ENCODE measurements at places on chromosomes 5 and 9.

DNA sequence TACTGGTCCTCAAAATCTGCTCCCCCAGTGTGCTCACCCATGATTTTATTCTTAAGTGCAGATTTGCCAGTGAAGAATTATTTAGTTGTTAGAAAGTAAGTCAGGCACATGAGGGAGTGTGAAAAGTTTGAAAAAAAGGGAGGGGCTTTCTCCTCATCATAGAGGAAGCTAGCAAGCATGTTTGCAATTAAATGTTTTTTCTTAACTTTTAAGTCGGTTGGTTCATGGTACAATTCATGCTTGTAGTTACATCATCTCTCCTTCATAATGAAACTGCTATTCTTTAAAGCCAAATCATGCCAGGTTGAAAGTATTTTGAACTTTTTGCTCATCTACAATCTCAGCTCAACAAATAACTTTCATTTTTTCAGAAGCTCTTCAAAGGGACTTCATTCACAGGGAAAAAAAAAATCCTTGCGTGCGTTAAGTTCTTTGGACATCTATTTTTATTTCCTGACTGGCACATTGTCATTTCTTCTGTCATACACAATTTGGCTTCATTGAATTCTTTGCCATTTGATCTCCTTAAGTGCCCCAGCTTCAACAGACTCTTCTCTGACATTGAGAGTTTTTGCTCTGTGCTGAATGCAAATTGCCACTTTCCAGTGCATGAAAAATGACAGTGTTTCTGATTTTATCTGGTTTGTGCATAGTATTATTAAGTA is 456.9 kb downstream of the TMEM232 start:
- no peak for DNase-seq

DNA sequence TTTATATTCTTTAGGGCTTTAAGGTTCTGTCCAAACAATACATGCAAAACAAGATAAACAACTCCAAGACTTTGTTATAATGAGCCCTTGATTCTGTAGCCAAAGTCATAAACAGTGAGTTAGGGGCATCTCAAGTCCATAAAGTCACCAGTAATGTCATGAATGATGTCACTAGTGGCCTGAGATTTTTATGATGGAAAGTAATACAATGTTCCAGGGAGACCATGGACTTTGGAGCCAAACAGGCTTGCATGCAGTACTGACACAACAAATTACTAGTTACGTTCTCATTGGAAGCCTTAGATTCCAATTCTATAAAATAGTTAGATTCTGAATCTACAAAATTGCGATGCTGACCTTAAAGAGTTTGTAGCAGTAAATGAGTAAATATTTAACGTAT is 280.0 kb downstream of the HINT1 start:
- no peak for DNase-seq

- no peak for DNase-seq
These were observed 31.8 kb upstream of the ERAP2 start for GRCh38 chr5:96844481-96844990.

GRCh38 chr5:144503123-144503522 is 332.4 kb downstream of the KCTD16 start:
- DNase-seq = no peak

DNA sequence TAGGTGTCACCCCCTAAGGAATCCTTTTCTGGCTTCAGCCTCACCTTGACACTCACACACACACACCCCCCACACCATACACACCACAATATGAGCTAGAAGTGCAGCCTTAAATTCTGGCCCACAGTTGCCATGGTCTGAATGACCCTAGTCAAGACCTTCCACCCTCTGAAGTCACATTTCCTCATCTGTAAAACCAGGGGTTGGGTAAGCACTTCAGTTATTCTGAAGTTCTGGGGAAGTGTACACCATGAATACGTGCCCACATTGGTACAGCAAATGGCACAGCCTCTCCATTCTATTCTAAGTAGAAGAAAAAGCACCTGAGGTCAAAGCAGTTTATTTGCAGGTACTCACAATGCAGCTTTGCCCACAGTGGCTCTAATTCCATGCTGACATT is 372.8 kb upstream of the KLF4 start:
- DNase-seq = no peak

DNA sequence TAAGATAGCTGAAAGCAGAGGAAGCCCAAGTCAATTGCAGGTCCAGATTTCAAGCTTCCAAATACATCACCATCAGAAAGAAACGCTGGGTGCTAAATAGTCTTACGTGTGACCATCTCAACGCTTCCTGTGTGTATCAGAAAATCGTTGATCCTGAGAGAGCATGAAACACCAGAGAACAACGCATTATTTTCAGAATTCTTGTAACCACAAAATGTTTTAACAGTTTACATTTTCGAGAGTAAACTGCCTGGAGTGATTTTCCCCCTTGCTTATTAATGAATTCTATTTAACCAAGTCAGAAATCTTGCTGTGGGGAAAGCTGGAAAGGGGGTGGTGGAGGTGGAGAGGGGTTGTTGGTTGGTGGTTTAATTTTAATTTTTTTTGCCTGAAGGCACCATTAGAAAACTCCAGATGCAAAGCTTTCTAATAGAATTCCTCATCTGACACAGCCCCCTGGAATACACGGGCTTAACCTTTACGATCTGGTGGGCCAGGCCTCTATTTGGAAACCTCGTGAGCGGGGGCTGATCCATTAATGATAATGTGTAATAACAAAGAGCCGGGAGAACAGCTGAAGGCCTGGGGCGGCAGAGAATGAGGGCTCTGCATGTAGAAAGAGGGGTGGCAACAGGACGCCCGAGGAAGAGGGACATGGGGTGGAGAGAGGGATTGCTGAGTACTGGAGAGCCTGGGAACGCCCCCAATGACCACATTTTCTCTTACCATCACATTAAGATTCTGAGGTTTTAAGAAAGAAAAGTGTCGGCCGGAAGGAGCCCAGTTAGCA is 124.5 kb upstream of the NFIB start:
- no peak for DNase-seq

DNA sequence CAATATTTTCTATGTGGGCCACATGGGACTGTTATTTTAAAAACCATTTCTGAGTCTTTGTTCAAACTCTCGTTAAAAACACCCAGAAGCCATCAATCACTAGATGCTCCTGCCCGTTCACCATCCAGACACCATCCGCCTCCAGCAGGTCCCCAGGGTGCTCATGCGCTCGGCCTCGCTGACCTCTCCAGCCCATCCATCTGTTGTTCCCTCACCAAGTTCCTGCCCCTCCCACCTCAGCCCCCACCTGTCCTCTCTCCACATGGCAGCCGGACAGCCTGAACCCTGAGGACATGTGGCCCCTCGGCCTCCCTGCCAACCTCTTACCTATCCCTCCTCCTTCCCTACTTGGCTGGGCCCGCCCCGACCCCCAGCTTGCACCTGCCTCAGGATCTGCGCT is 31.6 kb downstream of the NSUN2 start:
- no peak for DNase-seq

DNA sequence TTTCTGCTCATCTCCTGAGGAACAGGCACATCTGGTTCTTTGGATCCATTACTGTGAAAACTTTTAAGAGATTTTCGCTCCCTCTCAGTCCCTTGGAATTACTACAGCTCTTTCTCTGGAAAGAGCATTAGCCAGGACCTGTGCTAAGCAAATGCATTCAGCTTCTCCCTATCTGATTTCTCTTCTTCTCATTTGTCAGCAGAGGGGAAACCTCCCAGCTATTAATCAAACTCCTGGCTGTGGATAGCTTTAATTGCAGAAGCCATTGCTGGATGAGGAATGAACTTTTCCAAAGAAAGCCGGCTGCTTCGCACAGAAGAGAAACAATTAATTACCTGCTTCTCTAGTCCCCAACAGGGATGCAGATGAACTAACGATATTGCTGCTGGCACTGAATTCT is 37.9 kb downstream of the TLR4 start:
- no peak for DNase-seq

GRCh38 chr5:90461288-90461687 is 13.3 kb downstream of the MBLAC2 start:
- no peak for DNase-seq

GRCh38 chr5:50439221-50439620 is 1.9 kb downstream of the EMB start:
- DNase-seq = no peak

GRCh38 chr9:5321058-5321457 is 16.5 kb upstream of the RLN2 start:
- DNase-seq = no peak

- no peak for DNase-seq
These were observed 250.5 kb downstream of the KCNN2 start for GRCh38 chr5:114612406-114612805.

- DNase-seq = no peak
These were observed 37.6 kb downstream of the ROPN1L start for GRCh38 chr5:10479154-10479721.

DNA sequence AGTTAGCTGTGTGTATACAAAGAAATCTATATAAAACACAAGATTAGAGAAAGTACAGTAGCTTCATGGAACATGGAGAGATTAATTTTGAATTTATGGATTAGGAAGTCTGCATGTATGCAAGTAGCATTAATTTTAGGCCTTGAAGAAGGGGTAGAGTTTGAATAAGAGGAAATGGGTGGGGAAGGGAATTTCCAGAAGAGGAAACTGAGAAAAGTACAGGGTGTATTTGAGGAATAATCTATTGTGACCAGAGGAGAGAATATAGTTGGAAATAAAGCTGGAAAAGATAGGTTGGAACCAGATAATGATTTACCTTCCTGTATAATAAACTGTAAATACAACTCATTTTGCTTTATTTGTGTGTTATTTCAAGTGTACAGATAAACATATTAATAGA is 53.6 kb downstream of the CWC27 start:
- no peak for DNase-seq

DNA sequence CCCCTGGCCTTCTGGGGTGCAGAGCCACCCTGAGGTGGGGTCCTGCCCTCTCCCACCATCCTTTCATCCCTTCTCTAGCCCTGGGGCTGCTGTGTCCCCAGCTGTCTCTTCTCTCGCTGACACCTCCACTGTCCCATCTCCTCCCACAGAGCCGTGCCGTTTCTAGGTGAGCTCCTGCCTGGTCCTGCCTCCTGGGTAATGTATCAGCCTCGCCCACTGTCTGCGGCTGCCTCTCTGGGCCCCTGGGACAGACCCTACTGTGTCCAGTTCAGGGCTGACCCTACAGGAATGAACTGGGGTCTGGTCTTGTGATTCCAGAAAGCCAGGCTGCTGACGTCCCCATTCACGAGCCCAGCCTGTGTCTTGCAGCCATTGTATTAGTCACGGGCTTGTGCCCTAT is 4.1 kb downstream of the PAEP start:
- no peak for DNase-seq
